ENCODE measurements at places on chromosomes 3 and 15.
A peak's percentile ranks its signal among the peaks of the same experiment; 100 is the strongest.

DNA sequence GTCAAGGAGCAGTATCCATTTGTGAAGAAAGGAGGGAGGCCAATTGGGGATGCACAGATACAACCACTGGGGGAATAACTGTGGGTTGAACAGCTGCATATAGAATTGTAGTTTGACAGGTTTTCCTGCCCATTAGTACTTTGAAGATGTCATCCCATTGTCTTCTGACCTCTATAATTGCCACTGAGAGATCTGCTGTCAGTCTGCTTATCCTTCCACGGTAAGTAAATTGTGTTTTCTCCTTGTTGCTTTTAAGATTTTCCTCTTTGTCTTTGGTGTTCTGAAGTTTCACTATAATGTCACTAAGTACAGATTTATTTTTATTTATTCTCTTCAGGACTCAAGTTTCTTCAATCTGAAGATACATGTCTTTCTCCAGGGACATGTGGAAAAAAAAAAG, 56.6 kb downstream of the MOBP start:
- DNase-seq, result no peak

DNA sequence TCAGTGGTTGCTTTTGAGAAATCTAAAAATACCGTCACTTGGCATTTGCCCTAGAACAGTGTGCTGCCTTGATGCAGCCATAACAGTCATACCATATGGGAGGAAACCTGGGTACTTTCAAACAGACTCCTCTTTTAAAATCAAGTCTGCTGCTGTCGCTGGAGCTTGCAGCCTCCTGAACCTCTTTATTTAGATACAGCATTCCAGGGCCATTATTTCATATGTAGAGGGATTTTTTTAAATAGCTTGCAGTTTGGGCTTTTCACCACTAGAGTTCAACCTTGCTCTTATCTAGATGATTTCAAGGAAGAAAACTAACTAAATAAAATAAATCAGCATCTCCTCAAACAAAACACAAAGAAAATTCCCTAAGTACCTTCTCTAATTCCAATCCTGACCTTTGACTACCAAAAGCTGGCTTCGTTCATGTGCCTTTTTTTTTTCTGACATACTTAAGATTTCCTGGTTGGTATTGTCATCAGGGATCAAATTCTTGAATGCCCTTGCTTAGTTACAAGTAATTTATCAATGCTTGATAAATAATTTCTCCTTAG, 111.6 kb downstream of the KBTBD8 start:
- DNase-seq, result peak; percentile 57

DNA sequence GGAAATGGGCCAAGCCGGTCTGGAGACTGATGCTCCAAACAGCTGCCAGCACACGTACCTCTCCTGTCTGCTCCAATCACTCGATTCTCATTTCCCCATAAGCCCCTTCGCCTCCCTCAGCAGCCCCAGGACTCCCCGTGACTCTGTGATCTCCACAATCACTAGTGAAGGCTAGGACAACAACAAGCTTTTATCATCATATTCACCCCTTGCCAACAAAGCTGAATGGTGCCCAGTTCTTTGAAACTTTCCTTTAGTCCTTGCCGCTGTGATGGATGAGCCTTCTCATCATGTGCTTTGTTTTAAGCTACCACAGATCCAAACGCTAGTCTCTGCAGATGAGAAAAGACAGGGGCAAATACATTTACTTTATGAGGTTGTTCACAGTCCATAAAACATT, 242.0 kb downstream of the SV2B start:
- no peak for DNase-seq

DNA sequence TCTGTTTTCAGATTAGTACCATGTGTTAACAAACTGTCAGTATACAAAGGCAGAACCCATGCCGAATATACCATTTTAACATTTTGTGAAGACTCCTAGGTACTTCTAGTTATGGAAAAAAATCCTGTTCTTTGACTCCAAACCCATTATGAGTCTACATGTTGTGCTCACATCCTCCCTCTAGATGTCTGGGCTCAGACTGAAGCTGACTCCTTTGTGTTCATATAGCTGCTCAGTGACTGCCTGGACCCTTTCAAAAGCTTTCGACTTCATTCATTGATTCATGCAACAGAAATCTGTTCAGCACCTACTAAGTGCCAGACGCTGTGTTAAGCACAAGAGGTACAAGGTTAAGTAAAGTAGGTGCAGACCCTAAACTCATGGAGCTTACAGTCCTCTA, 60.5 kb downstream of the MEGF11 start:
- no peak for DNase-seq

- DNase-seq, result peak; percentile 61
Observed at GRCh38 chr3:192879346-192880031, 38.2 kb downstream of the MB21D2 start.

- no peak for DNase-seq
Observed at GRCh38 chr3:179590669-179591068, 13.8 kb downstream of the MRPL47 start.

- DNase-seq, result no peak
Observed at GRCh38 chr3:126034481-126035361, 49.2 kb downstream of the SLC41A3 start.

GRCh38 chr3:59559721-59560435, 510.1 kb upstream of the CFAP20DC start:
- no peak for DNase-seq

GRCh38 chr15:83698294-83698693, 44.4 kb downstream of the ADAMTSL3 start:
- no peak for DNase-seq

- no peak for DNase-seq
Observed at GRCh38 chr3:129238945-129239705, 10.3 kb upstream of the COPG1 start.

- DNase-seq, result no peak
Observed at GRCh38 chr3:162670181-162670580, 1173.6 kb downstream of the OTOL1 start.

GRCh38 chr3:13087320-13087990, 14.2 kb upstream of the IQSEC1 start:
- DNase-seq, result no peak

DNA sequence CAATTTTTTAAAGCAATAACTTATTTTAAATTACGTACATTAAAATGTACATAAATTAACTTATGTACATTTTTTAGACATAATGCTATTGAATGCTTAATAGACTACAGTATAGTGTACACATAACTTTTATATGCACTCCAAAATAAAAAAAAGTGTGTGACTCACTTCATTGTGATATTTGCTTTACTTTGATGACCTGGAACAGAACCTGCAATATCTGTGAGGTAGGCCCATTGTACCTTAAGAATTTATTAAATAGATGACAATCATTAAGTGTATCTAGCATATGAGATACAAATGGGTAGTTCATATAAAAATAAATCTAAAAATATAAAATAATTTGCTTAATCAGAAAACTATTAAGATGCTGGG, 276.7 kb downstream of the NFKBIZ start:
- DNase-seq, result no peak

DNA sequence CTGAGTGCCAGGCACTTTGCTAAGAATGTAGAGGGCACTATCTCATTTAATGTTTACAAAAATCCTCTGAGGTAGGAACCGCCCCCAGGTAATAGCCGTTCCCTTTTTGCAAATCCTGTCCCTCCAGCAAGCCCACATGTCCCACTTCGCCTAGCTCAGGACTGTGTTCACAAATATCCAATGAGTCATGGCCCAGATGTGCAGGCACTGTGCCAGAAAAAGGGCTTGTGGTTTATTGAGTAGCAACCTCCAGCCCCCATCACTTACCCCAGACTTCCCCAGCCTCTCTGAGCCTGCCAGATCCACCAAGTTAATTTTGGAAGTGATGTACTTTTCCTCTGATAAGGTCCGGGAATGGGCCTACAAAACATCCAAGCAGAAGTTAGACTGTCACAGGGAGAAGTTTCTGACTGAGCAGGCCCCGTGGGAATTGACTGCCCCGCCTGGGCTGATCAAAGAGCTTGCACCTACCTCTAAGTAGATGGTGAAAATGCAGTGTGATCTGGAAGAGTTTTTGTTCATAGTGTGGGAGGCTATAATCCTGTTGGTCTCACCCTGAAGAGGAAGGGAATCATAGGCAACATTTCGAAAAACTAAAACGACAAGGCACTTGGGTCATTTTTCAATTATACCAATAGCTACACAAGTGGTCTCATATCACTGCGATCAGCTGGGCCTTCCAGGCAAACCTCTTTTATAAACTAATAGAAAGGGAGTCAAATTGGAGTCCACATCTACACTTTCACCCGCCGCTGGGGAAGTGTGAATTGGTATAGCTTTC, 15.7 kb downstream of the KIF9 start:
- no peak for DNase-seq

- DNase-seq, result no peak
Observed at GRCh38 chr3:159455741-159456181, 532.9 kb upstream of the IL12A start.

DNA sequence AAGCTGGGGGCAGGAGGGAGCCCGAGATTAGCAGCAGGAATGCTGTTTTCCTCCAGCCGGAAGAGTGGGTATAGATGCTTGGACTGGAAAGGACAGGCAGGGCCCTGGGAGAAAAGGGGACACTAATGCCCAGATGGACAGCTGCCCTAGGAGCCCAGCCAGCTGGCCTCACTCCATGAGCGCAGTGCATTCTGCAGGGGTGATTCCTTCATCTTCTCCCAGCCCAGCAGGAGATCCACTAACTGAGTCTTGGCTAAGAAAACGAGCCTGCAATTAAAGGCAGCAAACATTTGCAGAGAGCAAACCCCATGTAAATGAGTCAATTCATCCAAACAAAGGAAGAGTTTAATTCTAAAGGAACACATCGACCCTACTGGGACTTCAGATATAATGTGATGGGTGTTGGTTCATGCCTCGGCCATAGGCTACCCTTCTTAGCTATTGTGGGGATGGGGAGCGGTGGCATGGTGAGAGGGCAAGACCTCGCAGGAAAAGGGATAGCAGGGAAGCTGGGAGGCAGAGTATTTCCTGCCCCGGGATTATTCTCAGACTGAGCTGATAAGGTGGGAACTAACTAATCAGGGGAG, 13.3 kb upstream of the MINAR1 start:
- peak; percentile 56 for DNase-seq

DNA sequence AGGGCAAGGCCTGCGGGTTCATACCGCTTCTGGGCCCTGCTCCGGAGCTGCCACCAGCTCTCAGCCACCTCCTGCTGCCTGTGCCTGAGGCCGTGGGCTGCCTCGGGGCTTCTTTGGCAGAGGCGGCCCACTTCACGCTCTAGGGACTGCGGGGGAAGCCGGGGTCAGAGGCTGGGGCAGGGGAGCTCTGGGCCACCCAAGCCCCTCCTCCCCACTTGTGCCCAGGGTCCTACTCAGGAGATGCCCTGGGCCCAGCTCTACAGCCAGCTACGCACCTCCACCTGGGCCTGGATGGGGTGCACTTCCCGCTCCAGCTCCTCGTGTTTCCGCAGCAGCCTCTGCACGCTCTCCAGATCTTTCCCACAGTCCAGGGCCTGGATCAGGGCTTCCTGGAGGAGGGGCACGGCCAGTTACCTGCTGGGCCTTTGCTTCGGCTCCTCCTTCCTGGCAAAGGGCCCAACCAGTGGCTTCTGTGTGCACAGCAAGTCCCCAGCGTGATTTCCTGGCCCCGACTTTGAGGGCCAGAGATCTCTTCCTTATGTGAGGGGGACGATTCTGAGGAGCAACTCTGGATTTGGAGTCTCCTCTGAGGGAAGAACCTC, 24.0 kb downstream of the PLA2G4B start:
- DNase-seq, result no peak

DNA sequence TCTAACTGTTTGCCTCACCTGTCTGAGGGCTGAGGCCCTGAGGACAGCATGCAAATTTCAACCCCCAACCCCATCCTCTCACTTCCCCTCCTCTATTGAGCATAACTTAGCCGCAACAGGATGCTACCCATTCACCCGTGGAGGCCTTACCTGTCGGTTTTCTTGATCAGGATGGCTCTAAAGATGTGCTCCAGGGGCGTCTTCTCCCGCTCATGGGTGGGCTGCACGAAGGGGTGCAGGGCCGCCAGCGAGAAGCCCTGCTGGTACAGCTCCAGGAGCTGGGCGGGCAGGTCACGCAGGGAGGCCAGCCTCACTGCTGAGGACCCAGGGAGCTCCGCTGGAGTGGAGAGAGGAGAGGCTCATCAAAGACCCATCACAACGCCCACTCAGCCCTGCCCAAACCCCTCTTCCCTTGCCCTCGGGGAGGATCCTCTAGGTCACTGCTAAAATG, 79.8 kb downstream of the RFTN1 start:
- DNase-seq, result no peak

DNA sequence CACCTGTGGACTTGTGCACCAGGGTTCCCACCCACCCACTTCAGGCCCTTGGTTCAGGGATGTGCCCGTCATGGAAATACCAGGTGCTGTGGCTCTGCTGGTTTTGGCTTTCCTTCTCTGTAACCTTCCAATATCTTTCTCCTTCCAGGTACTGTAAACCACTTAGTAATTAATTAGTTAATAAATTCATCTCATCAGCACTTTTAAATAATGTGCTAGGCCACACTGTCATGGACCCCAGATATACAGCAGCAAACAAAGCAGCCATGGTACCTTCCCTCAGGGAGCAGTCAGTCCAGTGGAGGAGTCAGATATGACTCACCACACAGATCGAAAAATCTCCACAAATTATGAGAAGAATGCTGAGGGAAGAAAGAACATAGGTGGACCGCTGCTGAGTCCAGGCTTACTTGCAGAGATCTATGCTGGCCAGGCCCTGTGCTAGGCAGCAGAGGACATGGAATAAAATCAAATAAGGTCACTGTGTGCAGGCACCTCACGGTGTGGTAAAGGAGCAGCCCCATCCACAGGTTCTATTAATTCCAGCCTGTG, 6.8 kb upstream of the GATA2 start:
- no peak for DNase-seq

DNA sequence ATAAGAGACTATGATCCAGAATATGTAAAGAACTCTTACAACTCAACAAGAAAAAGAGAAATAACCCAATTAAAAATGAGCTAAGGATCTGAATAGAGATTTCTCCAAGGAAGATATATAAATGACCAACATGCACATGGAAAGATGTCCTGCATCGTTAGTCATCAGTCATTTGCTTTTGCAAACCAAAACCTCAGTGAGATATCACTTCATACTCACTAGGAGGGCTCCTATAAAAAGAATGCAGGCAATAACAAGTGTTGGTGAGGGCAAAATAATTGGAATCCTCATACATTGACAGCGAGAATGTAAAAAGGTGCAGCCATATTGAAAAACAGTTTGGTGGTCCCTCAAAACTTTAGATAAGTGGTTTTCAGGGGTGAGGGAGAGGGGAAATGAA, 56.9 kb downstream of the EXOG start:
- DNase-seq, result no peak

- peak; percentile 56 for DNase-seq
Observed at GRCh38 chr15:65334586-65335231, 30.2 kb downstream of the RNU5B-1 start.

GRCh38 chr3:127525373-127525772, 65.2 kb downstream of the TPRA1 start:
- no peak for DNase-seq

DNA sequence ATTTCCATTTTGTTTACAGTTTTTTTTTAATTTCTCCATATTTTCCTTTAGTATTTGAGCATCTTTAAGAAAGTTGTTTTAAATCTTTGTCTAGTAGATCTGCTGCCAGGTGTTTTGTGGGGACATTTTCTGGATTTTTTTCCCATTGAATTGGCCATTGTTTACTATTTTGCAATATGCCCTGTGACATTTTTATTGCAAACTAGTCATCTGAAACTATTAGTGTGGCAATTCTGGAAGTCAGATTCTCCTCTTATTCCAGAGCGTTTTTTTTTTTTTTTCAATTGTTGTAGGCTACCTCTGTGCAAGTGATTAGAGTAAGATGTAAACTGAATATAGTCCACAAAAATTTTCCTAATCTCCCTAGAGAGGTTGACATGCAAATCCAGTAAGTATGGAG, 334.2 kb downstream of the PYDC2 start:
- DNase-seq, result no peak
